ENCODE measurements at places on chromosomes 1 and 21.
A peak's percentile ranks its signal among the peaks of the same experiment; 100 is the strongest.

- peak; percentile 23 for DNase-seq
These were observed 21.8 kb upstream of the COL9A2 start for GRCh38 chr1:40338745-40339419.

DNA sequence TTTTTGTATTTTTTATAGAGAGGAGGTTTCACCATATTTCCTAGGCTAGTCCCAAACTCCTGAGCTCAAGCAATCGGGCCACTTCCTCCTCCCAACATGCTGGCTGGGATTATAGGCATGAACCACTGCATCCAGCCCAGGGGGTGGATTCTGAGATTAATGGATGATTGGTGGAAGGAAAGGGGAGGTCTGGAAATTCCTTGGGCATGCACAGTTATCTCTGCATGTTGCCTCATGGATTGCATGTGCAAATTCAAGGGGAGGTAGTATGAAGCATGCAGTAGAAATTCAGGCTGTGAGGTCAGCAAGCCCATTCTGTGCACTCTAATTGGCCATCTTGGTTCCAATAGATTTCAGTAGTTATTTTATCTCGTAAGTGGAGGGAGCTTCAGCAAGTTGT lies 124.4 kb downstream of the SPATA46 start:
- no peak for DNase-seq

GRCh38 chr1:22677931-22678896 lies 25.2 kb downstream of the C1QB start:
- no peak for DNase-seq

- no peak for DNase-seq
These were observed 9.5 kb downstream of the PLXNA2 start for GRCh38 chr1:208234721-208235120.

GRCh38 chr1:206002871-206003801 lies at the start of gene RAB7B:
TSS of gene RAB7B (minus strand) at chr1:206003395. CDS start at chr1:205994135, 9,260 bp downstream.
- DNase-seq, result no peak

GRCh38 chr1:213984387-213985208 lies 3.2 kb upstream of the PROX1 start:
- DNase-seq, result peak; percentile 57

DNA sequence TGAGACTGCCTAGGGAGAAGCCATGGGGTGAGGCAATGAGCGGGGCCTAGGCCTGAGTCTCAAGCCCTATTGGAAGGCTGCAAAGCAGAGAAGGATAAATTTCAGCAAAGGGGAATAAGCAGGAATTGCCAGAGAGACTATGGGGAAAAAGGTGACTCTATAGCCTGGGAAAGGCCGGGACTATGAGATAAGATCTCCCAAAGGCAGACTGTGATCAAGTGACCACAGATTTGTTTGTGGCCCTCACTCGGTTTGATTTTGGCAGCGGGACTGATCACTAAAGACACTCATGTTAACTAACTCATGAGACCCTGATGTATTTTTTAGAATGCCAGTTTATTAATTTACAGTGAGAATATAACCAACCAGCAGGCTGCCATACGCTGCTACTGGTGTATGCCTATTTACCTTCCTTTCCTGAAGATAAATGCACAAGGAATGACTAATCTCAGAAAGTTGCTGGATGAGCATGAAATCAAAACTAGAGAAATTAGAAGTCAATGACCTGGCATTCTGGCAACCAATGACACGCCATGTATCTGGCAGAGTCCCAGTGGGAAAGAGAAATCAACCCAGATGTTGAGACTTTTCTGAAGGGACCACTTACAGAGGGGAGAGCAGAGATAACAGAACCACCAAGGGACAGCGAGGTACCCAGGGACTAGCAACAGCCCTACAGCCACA lies 4.3 kb downstream of the HSF2BP start:
- no peak for DNase-seq

DNA sequence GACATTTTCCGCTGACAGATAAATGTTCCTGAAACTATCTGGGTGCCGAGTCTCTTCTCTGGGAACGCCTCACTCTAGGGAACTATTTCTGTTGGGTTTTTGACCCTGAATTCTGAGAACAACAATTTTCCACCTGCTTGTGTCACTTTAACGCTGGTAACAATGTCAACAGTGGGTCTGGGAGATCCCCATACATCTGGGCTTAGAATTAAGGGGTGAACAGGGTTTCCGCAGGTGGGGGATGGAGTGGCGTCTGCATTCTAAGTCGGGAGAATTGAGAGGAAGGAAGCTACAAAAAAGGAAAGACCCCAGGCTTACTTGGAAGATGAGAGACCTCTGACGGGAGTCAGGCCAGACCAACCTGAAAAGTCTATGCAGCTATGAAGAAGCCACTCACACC lies 8.7 kb downstream of the CD247 start:
- DNase-seq, result no peak

GRCh38 chr1:63643517-63643916 lies 50.3 kb downstream of the PGM1 start:
- no peak for DNase-seq

GRCh38 chr1:31584869-31585735 lies 8.8 kb downstream of the TINAGL1 start:
- no peak for DNase-seq

Measured in NCI-H187 treated with DMSO at 0.1 percent for 48 hours (cell line).